ENCODE measurements at places on chromosomes 7 and 10.
A peak's percentile ranks its signal among the peaks of the same experiment; 100 is the strongest.

- no peak for DNase-seq
Measured at GRCh38 chr7:28026237-28026636, 154.4 kb downstream of the JAZF1 start.

DNA sequence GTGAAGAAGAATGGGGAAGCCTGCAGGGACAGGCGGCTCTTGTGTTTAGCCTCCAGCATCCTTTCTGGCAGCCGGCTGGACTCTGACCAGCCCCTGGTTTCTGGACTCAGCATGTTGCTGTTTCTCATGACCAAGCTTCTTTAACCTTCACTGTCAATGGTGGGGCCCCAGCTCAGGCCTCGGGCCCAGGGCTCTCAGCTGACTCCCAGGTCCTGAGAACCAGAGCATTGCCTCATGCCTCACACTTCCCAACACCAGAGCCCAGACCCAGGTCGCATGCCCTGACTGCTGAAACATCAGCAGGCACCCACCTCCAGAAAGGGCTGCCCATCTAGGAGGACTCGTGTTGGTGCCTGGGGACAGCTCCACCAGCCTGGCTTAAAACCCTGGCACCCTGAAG lies 34.8 kb upstream of the FGFR2 start:
- DNase-seq: no peak

GRCh38 chr7:27737616-27738015 lies 2.3 kb upstream of the TAX1BP1 start:
- DNase-seq: no peak

- DNase-seq: no peak
Measured at GRCh38 chr10:49090696-49091380, 24.5 kb downstream of the VSTM4 start.

GRCh38 chr10:124420254-124420653 lies 1.5 kb upstream of the OAT start:
- DNase-seq: no peak

- no peak for DNase-seq
Measured at GRCh38 chr10:32190890-32191491, 134.8 kb upstream of the KIF5B start.

DNA sequence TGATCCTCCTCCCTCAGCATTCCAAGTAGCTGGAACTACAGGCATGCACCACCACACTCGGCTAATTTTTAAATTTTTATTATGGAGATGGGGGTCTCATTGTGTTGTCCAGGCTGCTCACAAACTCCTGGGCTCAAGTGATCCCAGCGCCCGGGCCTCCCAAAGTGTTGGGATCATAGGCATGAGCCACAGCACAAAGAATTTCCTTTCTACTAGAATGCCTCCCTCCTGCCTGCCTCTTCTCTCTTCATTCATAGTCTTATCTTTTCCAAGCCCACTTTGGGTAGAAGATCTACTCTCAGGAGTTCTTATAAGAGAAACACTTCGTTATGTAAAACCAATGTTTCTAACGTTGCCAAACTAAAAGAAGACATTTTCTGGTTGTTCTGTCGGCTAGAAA lies 144.1 kb downstream of the LRRC4 start:
- no peak for DNase-seq

- no peak for DNase-seq
Measured at GRCh38 chr10:116783011-116783655, 40.8 kb upstream of the HSPA12A start.

GRCh38 chr10:110167149-110167548 lies 40.3 kb upstream of the MXI1 start:
- peak; percentile 46 for DNase-seq

GRCh38 chr7:158074896-158075632 lies 512.6 kb downstream of the PTPRN2 start:
- no peak for DNase-seq

- DNase-seq: no peak
Measured at GRCh38 chr10:99395750-99396445, 34.5 kb downstream of the GOT1 start.

GRCh38 chr7:32537760-32538159 lies 42.5 kb downstream of the AVL9 start:
- DNase-seq: no peak

DNA sequence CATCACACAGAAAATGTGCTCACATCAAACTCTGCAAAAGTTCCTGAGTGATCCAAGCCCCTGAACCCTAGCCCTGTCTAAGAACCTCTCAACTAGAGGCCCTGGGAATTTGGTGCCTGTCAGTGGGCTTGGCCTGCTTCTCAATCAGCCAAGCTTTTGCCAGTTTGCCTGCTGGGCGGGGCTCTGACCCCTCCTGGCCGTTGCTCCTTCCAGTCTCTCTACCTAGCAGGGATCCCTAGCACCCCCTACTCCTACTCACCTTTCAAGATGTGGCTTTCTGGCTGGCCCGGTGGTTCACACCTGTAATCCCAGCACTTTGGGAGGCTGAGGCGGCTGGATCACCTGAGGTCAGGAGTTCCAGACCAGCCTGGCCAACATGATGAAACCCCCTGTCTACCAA lies 2.1 kb downstream of the KLRG2 start:
- DNase-seq: no peak

GRCh38 chr10:69612760-69613159 lies 17.3 kb upstream of the FAM241B start:
- no peak for DNase-seq

GRCh38 chr7:44898039-44898438 lies 12.7 kb upstream of the PURB start:
- no peak for DNase-seq

GRCh38 chr7:25928549-25929330 lies 223.3 kb upstream of the NFE2L3 start:
- DNase-seq: no peak

GRCh38 chr7:38129162-38129561 lies 48.9 kb upstream of the STARD3NL start:
- no peak for DNase-seq

DNA sequence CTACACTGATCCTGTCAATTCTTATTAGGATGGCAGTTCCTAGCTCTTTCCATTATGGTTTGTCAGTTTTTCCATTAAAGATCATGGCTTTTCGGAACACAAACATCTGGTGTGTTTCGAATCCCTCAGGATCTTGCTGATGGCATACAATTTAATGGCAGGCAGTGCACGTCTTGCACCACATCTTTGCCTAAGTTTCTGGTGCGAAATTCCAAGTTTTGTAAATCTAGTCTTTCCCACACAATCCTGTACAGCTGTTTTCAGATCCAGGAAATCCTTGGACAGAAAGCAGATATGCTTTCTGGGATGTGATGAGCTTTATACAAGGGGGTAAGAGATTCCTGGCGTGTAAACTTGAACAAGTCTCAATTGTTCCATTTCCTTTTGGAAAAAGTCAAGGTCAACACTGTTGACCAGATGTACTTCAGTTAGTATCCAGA lies 224.3 kb upstream of the PHYHIPL start:
- DNase-seq: no peak

DNA sequence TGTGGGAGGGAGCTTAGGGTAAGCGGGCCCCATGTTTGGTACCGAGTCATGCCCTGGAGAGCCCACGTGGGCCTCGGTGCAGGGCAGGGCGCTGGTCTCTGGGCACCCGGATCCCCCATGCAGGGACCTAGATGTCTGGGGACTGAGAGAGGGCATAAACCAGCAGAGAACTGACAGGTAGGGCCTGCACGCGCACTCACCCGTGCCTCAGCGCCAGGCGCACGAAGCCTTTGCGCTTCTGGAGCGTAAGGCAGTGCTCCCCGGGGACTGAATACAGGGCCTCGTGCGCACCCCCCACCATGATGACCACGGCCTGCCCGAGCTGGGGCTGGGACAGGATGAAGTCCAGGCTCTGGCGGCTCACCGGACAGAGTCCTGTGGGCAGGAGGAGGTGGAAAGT lies 2.8 kb downstream of the MOGAT3 start:
- no peak for DNase-seq

GRCh38 chr7:130874071-130874915 lies 140.3 kb upstream of the KLF14 start:
- DNase-seq: no peak
